Activated T-helper 17 cell treated with anti-CD3 and anti-CD28 coated beads, Interleukin-2, amount 50 U/mL, for 72 hours (primary cell): ENCODE measurements at places on chromosomes 13 and 19. TPM values are rescaled to one million over a fixed set of nuclear protein-coding genes. Genes with fewer than 3 reads are reported as not detected.

DNA sequence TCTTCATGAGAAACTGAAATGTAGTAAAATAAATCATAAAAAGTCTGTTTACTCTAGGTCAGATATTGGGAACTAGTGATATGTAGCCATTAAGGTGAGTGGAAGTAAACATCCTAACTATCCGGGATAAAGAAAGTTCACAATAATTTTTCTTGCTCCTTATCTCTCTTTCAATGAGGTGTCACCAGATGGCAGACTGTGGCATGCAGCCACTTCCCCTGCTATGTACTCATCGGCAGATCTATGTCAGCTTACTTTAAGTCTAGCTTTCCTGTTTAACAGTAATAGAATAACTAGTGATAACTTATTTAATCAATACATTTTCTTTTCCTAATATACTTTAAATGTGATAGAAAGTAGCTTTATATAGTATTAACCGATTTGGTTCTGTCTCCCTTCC lies 181.9 kb downstream of the NDFIP2 start:
- H3K27me3 ChIP-seq: peaks cover 12% of the 10 kb centered on the region
- H3K4me1 ChIP-seq: no peaks in the 10 kb centered on the region
- no peak overlapping the region for H3K4me3 ChIP-seq
- no peak overlapping the region for H3K27ac ChIP-seq
- ATAC-seq: no peak
- H3K36me3 ChIP-seq: no peaks in the 10 kb centered on the region

Gene GRAMD1A
- total RNA-seq: 123 TPM

GRCh38 chr13:109870274-109870673 lies 83.9 kb upstream of the IRS2 start:
- H3K4me3 ChIP-seq: no peak overlapping the region
- H3K4me1 ChIP-seq: no peaks in the 10 kb centered on the region
- no peak for ATAC-seq
- H3K27ac ChIP-seq: no peak overlapping the region

DNA sequence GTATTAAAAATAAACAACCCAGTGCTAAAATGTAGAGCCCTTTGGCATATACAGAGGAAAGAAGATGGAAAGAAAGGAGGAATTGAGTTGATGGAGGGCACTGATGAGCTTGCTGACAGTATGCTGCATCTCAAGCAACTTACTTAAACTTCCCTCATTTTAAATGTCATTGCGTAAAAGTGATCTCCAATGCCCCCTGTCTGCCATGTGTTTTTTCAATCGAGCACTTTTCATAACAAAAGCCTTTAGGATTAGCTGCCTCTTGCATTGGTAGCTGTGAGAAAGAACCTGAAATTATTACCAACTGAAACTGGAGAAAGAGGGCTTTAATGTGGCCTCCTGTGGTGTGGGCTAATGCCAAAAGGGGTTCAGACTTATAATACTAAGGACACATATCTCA lies 541.6 kb downstream of the SUCLA2 start:
- no peaks in the 10 kb centered on the region for H3K27me3 ChIP-seq
- no peaks in the 10 kb centered on the region for H3K4me1 ChIP-seq
- ATAC-seq: no peak
- H3K27ac ChIP-seq: no peak overlapping the region
- no peaks in the 10 kb centered on the region for H3K36me3 ChIP-seq
- H3K4me3 ChIP-seq: no peak overlapping the region

GRCh38 chr19:35932291-35932936 lies 3.8 kb upstream of the LRFN3 start:
- peak overlapping the region; percentile 85 for H3K4me3 ChIP-seq
- peak overlapping the region; percentile 60 for H3K27ac ChIP-seq
- ATAC-seq: no peak

DNA sequence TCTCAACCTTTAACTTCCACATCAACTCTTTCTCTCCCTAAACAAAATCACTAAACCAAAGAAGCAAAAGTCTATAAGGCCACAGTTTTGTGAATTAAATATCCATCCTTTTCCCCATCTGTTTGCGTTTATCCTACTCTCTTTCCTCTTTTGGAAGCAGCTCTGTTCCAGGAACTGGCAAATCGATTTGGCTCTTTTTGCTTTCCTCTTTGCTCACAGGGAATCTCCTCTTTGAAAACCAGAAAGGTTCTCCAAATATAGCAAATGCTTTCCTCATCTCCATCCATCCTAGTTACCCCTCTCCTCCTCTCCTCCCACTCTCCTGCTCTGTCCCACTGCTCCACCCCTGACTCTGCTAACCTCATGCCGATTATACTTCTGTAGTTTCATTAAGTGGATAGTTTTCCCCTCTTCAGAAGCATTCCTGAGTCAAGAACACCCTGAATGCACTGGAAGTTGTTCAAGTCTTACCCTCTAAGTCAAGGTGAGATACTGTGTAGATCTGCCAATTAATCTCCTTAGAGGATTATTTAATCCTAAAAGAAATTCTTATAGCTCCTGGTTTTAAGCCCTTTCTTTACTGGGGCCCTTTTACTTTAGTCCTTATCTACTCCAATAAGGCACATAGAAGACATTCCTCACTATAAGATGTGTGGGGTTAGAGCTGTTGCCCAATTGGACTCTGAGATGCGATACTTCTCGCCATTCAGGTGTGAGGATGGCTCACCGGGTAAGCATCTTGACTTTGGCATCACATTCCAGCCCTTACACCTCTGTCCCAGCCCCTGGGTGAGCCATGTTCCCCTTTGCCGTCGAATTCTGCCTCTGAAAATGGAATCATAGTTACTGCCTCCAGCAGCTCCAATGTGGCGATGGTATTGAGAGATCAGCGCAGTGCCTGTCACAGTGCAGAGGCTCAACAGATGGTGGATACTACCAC lies 67.6 kb downstream of the COL4A2 start:
- peaks cover 22% of the 10 kb centered on the region for H3K27me3 ChIP-seq
- no peak for ATAC-seq
- no peak overlapping the region for H3K4me3 ChIP-seq
- no peaks in the 10 kb centered on the region for H3K4me1 ChIP-seq

GRCh38 chr13:48859272-48860105 lies 116.2 kb upstream of the FNDC3A start:
- H3K27me3 ChIP-seq: no peaks in the 10 kb centered on the region
- H3K4me3 ChIP-seq: peak overlapping the region; percentile 23
- peaks cover 13% of the 10 kb centered on the region for H3K4me1 ChIP-seq

- no peak for ATAC-seq
- peaks cover 18% of the 10 kb centered on the region for H3K36me3 ChIP-seq
- H3K4me1 ChIP-seq: no peaks in the 10 kb centered on the region
- no peaks in the 10 kb centered on the region for H3K27me3 ChIP-seq
- no peak overlapping the region for H3K4me3 ChIP-seq
These were observed 54.1 kb downstream of the ABCC4 start for GRCh38 chr13:95247171-95247570.

- ATAC-seq: no peak
- H3K27me3 ChIP-seq: no peaks in the 10 kb centered on the region
- peaks cover 9% of the 10 kb centered on the region for H3K4me1 ChIP-seq
- H3K36me3 ChIP-seq: no peaks in the 10 kb centered on the region
- H3K27ac ChIP-seq: no peak overlapping the region
- H3K4me3 ChIP-seq: no peak overlapping the region
These were observed 213.7 kb downstream of the ZIC5 start for GRCh38 chr13:99757756-99758459.

DNA sequence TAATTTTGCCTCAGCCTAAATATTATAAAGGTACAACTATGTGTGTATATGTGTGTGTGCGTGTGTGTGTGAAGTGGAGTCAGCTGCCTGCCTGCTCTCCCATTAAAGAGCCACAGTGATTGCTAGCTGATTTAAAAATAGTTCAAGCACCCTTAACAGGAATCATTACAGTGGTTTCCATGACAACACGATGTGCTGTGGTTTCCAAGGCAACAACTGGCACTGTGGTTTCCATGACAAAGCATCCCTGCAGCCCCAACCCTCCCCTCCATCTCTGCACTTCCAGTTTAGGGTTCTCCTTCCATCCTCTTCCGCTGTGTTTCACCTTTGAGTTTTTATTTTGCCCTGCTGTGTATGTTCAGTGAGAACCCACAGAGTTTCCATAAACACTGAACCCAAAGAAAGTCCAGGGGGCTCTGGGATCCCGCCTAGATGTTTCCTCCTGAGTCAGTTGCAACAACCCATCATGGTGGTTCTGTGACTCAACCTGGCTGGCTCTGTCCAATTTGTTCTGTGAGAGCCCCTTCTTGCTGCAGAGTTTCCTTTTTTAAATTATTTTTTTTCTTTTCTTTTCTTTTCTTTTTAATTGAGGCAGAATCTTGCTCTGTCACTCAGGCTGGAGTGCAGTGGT lies 7.1 kb upstream of the PNMA8A start:
- H3K4me3 ChIP-seq: no peak overlapping the region
- ATAC-seq: peak; percentile 40
- H3K27me3 ChIP-seq: peaks cover 17% of the 10 kb centered on the region

Gene RPL13A
- total RNA-seq: 3,905 TPM

- no peak for ATAC-seq
- H3K4me3 ChIP-seq: no peak overlapping the region
- H3K36me3 ChIP-seq: peaks cover 45% of the 10 kb centered on the region
- H3K4me1 ChIP-seq: no peaks in the 10 kb centered on the region
- H3K27ac ChIP-seq: no peak overlapping the region
These were observed 19.6 kb downstream of the PIAS4 start for GRCh38 chr19:4027146-4027545.

DNA sequence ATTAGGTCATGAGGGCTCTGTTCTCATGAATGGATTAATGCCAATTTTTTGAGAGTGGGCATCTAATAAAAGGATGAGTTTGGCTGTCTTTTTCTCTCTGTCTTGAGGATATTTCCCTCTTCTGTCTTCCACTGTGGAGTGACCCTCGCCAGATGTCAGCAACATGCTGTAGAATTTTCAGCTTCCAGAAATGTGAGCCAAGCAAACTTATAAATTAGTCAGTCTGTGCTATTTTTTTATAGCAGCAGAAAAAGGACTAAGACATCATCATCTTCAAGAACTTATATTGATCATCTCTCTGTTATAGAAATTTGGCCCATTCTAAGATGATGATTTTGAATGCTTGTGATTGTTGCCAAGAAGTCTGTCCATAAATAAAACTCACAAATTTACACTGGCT lies 431.4 kb downstream of the FGF9 start:
- no peaks in the 10 kb centered on the region for H3K27me3 ChIP-seq
- ATAC-seq: no peak
- H3K4me3 ChIP-seq: no peak overlapping the region
- no peak overlapping the region for H3K27ac ChIP-seq
- H3K36me3 ChIP-seq: no peaks in the 10 kb centered on the region
- H3K4me1 ChIP-seq: peaks cover 18% of the 10 kb centered on the region

Gene CTXN1
- total RNA-seq: not detected

Gene PLIN3
- total RNA-seq: 46.4 TPM

DNA sequence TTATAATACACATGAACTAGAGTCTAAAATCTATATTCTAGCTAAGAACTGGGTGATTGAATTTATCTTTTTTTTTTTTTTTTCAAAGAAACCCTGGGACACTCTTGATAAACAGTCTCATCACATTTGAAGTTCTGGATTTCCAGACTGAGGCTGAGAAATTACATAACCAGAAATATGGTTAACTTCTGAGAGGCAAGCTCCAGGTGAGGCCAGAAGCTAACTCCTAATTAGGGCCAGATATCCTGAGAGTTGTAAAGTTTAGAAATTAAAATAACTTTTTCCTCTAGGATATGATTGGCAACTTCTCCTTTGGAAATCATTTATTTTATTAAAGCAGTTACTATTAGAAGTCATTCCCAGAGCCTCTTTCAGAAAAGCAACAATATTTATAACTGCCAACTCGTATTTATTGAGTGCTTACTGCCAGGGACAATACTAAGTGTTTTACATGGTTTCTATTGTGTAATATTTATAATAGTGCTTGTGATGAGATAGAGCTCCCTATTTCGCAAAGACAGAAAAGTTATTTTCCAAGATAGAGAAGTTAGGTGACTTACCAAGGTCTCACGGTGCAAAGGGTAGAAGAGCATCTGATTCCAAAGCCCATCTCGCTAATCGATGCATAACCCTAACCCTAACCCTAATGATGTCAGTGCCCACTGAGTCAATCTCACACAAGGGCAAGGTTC lies 187.7 kb downstream of the DCT start:
- no peaks in the 10 kb centered on the region for H3K27me3 ChIP-seq
- no peak overlapping the region for H3K4me3 ChIP-seq
- H3K4me1 ChIP-seq: no peaks in the 10 kb centered on the region
- no peak overlapping the region for H3K27ac ChIP-seq

- peak overlapping the region; percentile 76 for H3K4me3 ChIP-seq
- no peak for ATAC-seq
- H3K36me3 ChIP-seq: peaks cover 5% of the 10 kb centered on the region
- no peaks in the 10 kb centered on the region for H3K27me3 ChIP-seq
- H3K27ac ChIP-seq: peak overlapping the region; percentile 89
These were observed 1.5 kb downstream of the SBNO2 start for GRCh38 chr19:1172353-1173158.

Gene CYP2A7
- total RNA-seq: not detected

DNA sequence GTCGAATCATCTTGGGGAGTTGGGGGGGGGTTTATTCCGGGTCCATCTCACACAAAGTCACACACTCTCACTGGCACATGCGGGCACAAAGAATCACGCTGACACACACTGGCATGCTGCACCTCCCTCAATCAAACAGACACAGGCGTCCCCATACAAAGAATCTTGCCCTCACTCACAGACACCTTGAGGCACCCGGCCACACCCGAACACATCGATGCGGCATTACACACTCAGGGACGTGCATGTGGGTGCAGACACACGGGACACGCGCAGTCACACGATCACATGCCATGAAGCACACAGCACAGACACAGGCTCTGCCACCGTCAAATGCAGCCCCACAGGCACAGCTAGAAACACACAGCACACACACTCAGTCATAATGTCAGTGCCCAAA lies 7.8 kb downstream of the NFIX start:
- no peaks in the 10 kb centered on the region for H3K4me1 ChIP-seq
- peaks cover 1% of the 10 kb centered on the region for H3K27me3 ChIP-seq
- H3K4me3 ChIP-seq: no peak overlapping the region
- no peaks in the 10 kb centered on the region for H3K36me3 ChIP-seq
- H3K27ac ChIP-seq: no peak overlapping the region
- ATAC-seq: no peak

DNA sequence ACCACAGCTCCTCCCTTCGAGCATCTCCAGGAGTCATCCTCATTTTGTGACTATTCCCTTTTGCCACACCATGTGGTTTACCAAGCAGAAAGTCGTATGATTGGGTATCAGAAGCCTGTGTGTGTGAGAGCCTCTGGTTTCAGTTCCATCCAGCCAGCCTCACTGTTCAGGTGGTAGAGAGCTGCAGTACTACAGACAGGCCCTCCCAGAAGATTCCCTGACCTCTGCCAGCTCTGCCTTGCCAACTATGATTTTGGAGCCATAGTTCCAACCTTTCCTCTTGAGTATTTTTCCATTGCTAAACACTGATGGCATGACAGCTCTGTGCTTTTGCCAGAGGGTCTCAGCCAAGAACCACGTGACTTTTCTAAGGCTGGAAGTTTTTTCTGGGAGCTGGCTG lies 82.5 kb downstream of the DHRS12 start:
- H3K27ac ChIP-seq: peak overlapping the region; percentile 11
- H3K27me3 ChIP-seq: no peaks in the 10 kb centered on the region
- peaks cover 17% of the 10 kb centered on the region for H3K36me3 ChIP-seq
- peak; percentile 82 for ATAC-seq
- no peak overlapping the region for H3K4me3 ChIP-seq
- peaks cover 8% of the 10 kb centered on the region for H3K4me1 ChIP-seq

Gene UFM1
- total RNA-seq: 81.6 TPM

- peaks cover 72% of the 10 kb centered on the region for H3K36me3 ChIP-seq
- peak overlapping the region; percentile 92 for H3K27ac ChIP-seq
- peaks cover 19% of the 10 kb centered on the region for H3K4me1 ChIP-seq
- ATAC-seq: no peak
- H3K4me3 ChIP-seq: peak overlapping the region; percentile 93
- H3K27me3 ChIP-seq: no peaks in the 10 kb centered on the region
These were observed 3.2 kb downstream of the PTBP1 start for GRCh38 chr19:800360-801029.

Gene EFNB2
- total RNA-seq: not detected
